T-helper 22 cell (primary cell): ENCODE measurements at places on chromosomes 6 and 20.

GRCh38 chr6:159234102-159234553, 64.9 kb downstream of the FNDC1 start:
- no peak for DNase-seq

DNA sequence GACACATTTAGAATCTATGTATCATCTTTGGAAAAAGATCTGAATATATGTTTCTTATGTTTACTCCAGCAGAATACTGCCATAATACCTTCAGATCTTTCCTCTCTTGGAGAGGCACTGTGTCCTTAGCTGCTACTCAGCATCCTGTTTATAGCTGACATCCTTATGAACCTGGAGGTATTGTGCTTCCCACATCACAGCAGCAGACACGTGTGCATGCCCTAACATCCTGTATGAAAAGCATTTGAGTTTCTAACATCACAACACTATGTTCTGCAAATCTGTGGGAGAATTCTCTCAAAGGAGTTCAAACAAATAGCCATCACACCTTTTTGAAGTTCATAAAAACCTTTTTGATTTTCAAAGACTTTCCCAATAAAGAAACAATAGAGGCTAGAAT, 216.0 kb downstream of the GJA1 start:
- no peak for DNase-seq

- no peak for DNase-seq
These were observed 203.0 kb downstream of the CDC5L start for GRCh38 chr6:44590471-44590870.

DNA sequence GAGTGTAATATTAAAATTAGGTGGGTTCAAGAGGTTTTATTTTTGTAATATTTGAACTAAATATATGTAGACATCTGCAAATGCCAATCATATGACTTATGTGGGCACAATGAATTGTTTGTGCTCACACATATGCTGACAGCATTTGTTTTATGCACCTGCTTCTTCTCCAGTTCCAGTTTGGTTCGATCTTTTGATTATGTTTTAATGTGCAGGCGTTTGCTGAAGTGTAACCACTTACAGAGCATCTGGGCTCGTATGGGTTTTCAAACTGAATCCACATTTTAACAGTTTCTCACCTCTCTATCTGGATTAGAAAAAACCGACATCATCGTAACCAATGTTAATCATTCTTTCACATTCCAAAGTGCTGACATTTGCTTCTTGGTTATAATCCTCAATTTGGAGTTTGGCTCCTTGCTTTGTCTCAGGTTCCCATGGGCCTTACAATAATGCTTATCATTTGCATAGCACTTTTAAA, 129.1 kb upstream of the SPACA1 start:
- no peak for DNase-seq

GRCh38 chr20:32072168-32072750, 20.2 kb downstream of the HCK start:
- DNase-seq = no peak

GRCh38 chr6:135944120-135944519, 92.6 kb downstream of the PDE7B start:
- DNase-seq = no peak

DNA sequence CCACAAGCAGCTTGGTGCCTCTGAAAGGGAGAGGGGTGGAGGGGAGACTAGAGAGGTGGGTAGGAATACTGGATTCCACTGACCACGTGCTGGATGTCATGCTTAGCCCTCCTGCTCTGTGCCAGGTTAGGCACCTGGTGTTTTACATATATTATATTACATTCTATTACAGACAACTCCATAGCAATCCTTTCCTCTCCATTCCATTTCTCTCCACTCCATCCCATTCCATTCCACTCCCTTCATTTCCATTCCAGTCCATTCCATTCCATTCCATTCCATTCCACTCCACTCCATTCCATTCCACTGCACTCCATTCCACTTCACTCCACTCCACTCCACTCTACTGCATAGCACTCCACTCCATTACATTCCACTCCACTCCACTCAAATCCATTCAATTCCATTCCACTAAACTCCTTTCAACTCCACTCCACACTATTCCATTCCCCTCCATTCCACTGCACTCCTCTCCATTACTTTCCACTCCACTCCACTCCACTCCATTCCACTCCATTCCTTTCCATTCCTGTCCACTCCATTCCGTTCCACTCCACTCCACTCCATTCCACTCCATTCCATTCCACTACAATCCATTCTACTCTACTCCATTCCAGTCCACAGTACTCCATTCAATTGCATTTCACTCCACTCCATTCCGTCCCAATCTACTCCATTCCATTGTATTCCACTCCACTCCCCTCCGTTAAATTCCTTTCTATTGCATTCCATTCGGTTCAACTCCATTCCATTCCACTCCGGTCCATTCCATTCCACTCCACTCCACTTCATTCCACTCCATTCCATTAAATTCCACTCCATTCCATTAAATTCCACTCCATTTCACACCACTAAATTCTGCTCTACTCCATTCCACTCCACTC, 27.2 kb upstream of the DEFB125 start:
- no peak for DNase-seq

DNA sequence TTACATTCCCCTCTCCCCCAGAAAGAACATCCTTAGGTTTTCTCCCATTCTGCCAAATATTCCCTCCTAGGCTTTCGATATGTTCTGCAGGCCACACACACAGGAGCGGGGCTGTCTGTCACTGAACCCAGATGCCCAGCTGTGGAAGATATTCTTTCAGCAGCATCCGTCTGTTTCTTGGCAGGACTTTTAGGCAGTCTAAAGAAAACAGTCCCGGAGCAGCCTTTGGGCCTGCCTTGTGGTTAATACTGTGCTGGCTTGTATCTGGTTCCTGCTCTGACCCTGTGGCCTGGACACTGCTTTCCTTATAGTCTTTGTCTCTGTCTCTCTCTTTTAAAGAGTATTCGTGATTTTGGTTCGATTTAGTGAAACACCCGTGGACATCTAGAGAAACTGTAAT, 94.6 kb upstream of the SUPT3H start:
- DNase-seq = no peak
